Chondrocyte (in vitro differentiated cells): ENCODE measurements at places on chromosomes 13 and 19. TPM values are rescaled to one million over a fixed set of nuclear protein-coding genes. Genes with fewer than 3 reads are reported as not detected.

Gene STK24
- total RNA-seq, result 98.2 to 105 TPM (median 100 TPM) in 3 replicates

- DNase-seq, result no peak
These were observed 88.1 kb downstream of the TSHZ3 start for GRCh38 chr19:31261019-31261602.

Gene ZNF85
- 5.3 to 11.2 TPM (median 6.4 TPM) in 3 replicates for total RNA-seq

- no peak for DNase-seq
These were observed 14.9 kb upstream of the SLITRK5 start for GRCh38 chr13:87656306-87656705.

Gene ZNF112
- total RNA-seq, result 4.9 to 7.1 TPM (median 6.9 TPM) in 3 replicates

GRCh38 chr13:27442071-27442647 is 8.2 kb downstream of the MTIF3 start:
- no peak for DNase-seq

Gene ZNF302
- 19.5 to 32.4 TPM (median 23.3 TPM) in 3 replicates for total RNA-seq

DNA sequence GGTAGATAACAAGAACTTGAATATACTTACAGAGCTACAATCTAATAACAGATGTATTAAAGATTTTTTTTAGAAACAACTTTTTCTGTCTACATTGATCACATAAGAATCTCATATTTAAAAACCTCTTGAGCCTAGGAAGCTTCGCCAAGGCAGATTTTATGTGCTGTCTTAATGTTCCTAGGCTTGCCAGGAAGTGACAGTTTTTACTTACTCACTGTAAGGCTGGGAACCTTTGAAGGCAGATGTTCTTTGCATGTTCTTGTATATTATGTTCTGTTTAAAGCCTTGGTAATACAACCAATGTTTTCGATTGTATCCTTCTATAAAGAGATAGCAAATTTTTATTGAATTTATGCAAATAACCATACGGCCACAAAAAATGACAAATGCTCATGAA is 492.7 kb downstream of the GPC5 start:
- DNase-seq, result no peak

DNA sequence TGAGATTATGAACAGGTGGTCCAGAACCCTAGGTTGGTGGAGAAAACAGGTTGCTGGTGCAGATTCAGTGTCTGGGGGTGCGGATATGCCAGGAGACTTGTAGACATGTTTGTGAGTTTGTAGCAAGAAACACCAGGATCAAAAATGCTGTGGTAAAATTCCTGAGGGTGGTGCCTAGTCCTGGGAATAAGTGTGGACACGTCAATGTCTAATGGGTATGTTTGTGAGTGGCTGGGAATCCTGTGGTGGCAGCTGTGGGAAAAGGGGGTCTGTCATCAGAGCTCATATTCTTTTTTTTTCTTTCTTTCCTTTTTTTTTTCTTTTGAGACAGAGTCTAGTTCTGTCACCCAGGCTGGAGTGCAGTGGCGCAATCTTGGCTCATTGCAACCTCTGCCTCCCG is 7.2 kb downstream of the ZNF708 start:
- DNase-seq, result no peak

DNA sequence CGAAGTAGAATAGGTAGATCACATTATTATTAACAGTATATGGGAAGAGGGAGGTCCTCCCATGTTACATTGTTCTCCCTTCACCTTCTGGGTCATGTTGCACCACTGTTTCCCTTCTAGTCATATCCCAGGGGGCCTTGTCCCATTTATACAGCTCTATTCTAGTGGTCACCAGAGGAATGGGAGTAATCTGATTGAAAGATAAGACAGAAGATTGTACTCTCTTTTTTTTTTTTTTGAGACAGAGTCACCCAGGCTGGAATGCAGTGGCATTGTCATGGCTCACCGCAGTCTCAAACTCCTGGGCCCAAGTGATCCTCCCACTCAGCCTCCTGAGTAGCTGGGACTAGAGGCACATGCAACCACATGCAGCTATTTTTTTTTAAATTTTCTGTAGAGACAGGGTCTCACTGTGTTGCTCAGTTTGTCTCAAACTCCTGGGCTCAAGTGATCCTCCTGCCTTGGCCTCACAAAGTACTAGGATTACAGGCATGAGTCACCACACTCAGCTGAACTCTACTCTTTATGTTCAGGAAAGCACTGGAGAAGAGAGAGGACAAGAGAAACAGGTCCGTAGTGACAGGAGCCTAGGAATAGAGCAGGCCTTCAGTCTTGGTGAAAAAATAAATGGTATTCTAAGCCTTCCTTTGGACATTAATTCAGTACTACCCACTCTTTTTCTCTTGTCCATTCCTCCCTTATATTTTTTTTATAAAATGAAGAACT is 4.3 kb upstream of the ZNF529 start:
- DNase-seq, result no peak

Gene FAAP24
- 3.2 to 5.4 TPM (median 5.1 TPM) in 3 replicates for total RNA-seq

- no peak for DNase-seq
These were observed 498 bp downstream of the PROZ start for GRCh38 chr13:113158946-113159345.

Gene F2RL3
- 0.05 to 0.10 TPM in 2 of 3 replicates, not detected in the other for total RNA-seq

DNA sequence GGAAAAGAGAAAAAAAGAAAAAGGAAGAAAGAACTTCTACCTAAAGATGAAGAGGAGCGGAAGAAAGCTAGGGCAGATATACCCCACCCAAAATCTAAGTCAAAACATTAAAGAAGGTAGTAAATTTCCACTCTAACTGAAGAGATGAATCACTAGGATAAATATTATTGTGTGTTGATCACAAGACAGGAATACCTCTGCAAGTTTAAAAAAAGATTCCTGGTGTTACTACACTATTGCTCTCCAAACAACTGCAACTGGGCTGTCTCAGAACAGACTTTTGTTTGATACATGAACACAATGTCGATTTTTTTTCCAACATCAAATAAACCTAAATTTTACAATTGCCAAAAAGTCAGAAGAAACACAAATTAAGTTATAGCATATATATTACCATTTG is 6.8 kb downstream of the HSPH1 start:
- no peak for DNase-seq

GRCh38 chr13:51645761-51646670 is 61.8 kb downstream of the WDFY2 start:
- DNase-seq, result no peak

DNA sequence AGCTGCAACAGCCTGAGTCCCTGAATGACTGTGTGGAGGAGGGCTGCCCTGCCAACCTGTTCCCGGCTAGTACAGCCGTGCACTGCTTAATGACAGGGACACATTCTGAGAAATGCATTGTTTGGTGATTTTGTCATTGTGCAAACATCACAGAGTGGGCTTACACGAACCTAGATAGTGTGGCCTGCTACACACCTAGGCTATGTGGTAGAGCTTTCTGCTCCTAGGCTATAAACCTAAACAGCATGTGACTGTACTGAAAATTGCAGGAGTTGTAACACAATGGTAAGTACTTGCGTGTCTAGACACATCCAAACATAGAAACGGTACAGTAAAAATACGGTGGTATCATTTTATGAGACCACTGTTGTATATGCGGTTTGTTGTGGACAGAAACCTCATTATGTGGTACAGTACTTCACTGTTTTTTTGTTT is 35.0 kb downstream of the VASP start:
- DNase-seq, result no peak

Gene ZNF57
- total RNA-seq, result 2.2 to 2.9 TPM (median 2.2 TPM) in 3 replicates

Gene FFAR3
- not detected in 3 replicates for total RNA-seq

Gene ATP4B
- not detected in 3 replicates for total RNA-seq

DNA sequence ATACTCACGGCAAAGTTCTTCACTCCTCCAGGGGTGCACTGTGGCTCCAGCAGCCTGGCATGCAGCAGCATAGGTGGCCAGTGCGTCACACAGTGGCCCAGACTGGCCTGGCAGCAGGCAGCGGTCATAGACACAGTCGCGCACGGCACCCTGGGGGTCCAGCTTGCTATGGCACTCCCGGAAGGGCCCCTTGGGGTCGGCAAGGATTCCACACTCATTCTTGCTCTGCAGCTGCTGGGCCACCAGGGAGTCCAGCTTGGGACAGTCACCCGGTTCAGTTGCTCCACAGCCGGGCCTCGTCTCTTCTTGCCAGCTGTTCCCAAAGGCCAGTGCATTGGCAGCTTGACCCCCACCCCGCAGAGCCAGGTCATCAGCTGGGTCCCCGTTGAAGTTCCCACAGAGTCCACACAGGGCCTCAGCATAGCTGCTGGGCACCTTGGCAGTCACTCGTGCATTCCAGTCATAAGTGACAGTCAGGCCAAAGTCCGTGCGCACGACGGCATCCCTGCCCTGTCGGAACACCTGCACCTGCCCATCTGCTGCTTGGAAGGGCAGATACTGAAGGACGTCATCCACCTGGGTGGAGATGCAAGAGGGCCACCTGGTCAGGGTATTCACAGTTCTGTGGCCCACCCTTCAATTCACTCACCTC is 20.6 kb downstream of the FCGBP start:
- no peak for DNase-seq

- DNase-seq, result no peak
These were observed 18.4 kb downstream of the ADGRL1 start for GRCh38 chr19:14187561-14187960.
